Pancreas (tissue), 10 donors: ENCODE measurements at places on chromosomes 5 and 9. TPM values are rescaled to one million over a fixed set of nuclear protein-coding genes. Genes with fewer than 3 reads are reported as not detected.

The IL4 gene
- polyA plus RNA-seq = not detected

The COL23A1 gene
- 0.30 TPM for polyA plus RNA-seq

The CTXN3 gene
- polyA plus RNA-seq = not detected

The NSMF gene
- 81.0 TPM for polyA plus RNA-seq

The SLC1A1 gene
- 3.1 TPM for polyA plus RNA-seq

The CAVIN4 gene
- polyA plus RNA-seq = 0.09 TPM

The ANKRD33B gene
- 0.57 TPM for polyA plus RNA-seq
